MV-4-11 (cell line): ENCODE measurements at places on chromosomes 4 and X.

GRCh38 chr4:106409901-106410889, 41.6 kb upstream of the GIMD1 start:
- DNase-seq: no peak

DNA sequence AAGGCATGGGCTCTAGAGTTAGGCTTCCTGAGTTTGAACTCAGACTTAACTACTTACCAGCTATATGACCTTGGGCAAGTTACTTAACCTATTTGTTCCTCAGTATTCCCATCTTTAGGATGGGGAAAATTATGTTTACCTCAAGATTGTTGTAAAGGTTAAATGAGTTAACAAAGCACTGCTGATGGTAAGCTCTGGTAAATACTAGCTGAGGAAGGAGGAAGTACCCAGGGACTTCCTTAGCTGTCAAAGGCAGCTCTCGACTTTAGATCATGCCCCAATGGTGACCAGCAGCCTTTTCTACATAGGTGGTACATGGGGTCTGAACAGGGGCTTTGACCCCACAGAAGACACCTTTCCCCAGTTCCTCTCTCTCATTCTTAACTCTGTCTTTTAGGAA, 20.1 kb downstream of the ATP7A start:
- no peak for DNase-seq

- peak; percentile 43 for DNase-seq
Measured at GRCh38 chr4:76058888-76059426, 15.6 kb upstream of the ART3 start.

- no peak for DNase-seq
Measured at GRCh38 chr4:123638834-123639233, 242.2 kb downstream of the SPRY1 start.

DNA sequence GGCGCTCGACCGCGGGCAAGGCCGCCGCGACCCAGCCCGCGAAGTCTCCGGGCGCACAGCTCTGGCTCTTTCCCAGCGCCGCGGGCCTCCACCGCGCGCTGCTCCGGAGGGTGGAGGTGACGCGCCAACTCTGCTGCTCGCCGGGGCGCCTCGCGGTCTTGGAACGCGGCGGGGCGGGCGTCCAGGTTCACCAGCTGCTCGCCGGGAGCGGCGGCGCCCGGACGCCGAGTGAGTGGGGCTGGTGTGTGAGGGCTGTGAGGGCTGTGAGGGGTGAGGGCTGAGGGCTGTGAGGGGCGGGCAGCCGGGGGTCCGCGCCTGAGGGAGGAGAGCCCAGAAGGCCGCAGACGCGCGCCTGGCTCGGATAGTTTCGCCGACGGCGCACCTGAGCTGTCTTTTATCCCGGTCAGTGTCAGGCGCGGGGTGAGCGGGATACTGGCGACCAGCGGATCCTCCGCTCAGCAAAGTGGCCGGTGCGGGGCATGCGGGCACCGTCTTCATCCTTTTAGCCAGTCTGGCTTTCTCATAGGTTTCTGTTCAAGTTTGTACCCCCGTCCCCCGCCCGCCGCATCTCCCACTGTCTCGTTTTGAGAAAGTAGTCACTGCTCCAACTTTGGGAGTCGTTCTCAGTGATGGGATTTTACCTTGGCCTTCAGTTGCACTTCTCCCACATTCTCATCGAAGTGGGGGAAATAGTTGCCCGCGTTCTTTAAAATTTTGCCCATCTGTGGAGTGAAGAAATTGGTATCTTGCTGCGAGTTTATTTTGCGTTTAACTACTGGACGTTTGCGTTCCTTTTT, 586 bp downstream of the HERC5 start:
- no peak for DNase-seq

DNA sequence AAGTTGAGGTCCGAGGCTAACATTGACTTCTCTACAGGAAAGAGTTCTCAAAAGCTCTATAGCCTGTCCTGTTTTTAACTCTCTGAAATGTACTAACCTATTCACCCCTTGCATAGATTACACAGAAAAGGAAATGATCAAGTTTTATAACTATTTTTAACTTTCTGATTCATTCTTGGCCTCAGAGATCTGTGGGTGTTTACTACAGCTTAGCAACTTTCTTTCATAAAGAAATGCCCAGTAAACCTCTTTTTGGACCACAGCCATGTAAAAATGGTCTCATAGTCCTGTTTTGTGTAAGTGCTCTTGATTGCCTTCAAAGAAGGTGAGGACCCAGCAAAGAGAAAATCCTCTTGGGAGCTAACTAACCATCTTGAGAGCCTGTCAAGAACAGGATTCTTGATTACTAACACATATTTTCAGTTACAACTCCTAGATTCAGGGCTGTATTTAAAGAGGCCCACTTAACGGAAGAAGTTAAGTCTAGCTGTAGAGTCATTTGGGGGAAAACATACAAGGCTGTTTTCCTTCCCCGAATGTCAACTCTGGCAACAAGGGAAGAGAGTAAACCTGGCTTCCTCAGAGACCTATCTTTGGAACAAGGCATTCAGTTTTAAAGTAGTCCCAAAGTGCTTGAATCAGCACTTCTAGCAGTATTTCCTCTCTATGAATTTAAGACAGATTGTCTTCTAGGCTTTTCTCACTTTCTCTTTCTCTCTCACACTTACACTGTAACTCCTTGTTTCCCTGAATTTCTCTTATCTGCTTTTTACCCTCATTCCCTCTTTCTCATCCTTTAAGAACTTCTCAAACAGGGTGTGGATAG, 78.2 kb downstream of the IL21 start:
- DNase-seq: peak; percentile 21

GRCh38 chr4:5797866-5798265, 86.9 kb downstream of the EVC start:
- DNase-seq: no peak

- no peak for DNase-seq
Measured at GRCh38 chr4:188254211-188254610, 115.0 kb downstream of the TRIML1 start.

DNA sequence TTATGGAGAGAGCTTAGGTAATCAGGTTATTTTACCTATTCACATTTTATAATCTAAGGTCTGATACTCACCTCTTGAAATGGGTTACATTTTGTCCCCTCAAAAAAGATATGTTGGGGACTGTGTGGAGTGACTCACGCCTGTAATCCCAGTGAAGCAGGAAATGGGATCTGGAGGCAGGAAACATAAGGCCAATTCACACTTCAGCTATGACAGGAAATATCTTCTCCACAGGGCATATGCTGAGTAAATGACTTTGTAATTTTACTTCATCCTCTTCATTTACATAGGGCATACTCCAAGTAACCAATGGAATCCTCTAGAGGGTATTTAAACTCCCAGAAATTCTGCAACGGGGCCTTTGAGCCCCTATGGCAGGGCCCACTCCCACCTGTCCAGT, 54.8 kb upstream of the ZMAT1 start:
- no peak for DNase-seq

DNA sequence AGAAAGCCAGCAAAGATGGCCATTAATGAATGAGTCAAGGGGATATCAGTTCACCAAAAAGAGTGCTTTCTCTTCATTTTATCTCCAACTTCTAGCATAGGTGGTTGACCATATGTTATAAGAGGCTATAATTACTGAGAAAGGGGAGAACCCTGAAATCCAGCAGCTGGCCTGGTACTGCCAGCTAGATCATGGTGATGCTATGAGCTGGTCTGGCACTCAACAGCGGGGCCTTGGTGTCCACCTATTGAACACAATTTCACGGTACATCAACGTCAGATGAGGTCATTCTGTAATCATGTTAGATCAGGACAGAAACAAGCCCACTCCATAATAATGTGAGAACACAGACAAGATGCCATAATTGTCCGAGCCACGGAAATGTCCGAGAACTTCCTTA, 1644.8 kb upstream of the PCDH7 start:
- no peak for DNase-seq

DNA sequence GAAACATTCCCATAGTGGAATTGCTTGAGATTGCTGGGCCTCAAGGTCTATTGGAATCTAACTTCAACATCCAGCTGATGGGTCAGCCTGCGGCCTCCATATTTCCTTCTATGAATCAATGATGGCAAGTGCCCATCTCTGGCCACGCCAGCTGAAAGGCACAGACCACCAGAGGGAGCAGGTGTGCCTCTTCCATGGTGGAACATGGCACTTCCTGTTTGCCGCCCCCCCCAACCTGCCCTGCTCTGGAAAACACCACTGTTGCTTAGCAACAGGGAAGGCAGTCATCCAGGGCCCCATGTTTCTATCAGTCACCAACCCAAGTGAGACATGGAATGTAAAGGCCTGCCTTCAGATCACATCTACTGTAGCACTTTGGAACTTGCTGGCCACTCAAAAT, 11.6 kb downstream of the PAGE4 start:
- peak; percentile 33 for DNase-seq

GRCh38 chr4:124224256-124224655, 488.3 kb downstream of the ANKRD50 start:
- DNase-seq: no peak

- DNase-seq: no peak
Measured at GRCh38 chr4:38939165-38939564, 71.6 kb downstream of the FAM114A1 start.

GRCh38 chr4:72564789-72565188, 4.2 kb downstream of the ADAMTS3 start:
- no peak for DNase-seq
